ENCODE measurements at places on chromosomes 7 and 10.

- DNase-seq = no peak
These were observed 9.9 kb downstream of the DIP2C start for GRCh38 chr10:679556-679955.

GRCh38 chr7:115516341-115516740 lies 514.2 kb downstream of the TFEC start:
- no peak for DNase-seq

GRCh38 chr7:107870427-107871000 lies 20.5 kb upstream of the DLD start:
- DNase-seq = no peak

- DNase-seq = no peak
These were observed 32.7 kb downstream of the SLC35B4 start for GRCh38 chr7:134284011-134284410.

Data from NCI-H1417 (cell line).